T-cell (primary cell): ENCODE measurements at places on chromosomes 1 and 21. TPM values are rescaled to one million over a fixed set of nuclear protein-coding genes. Genes with fewer than 3 reads are reported as not detected.

DNA sequence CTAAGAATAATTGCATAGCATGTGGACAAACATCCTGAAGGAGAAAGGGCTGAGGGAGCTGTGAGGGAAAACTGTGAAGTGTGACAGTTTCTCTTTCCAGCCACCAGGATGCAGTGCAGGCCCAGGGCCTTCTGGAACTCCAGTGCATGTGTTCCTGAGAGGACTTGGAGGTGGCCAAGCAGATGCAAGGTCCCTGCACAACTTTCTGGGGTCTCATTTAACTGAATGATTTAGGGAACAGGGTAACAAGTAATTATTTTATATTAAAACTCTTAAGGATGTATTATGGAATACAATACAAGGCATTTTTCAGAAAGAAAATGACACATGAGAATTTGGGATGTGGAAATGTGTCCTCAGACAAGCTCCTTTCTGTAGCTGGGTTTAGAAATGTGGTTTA lies 61.2 kb upstream of the MCOLN3 start:
- H3K27me3 ChIP-seq: no peaks in the 10 kb centered on the region
- no peaks in the 10 kb centered on the region for H3K4me1 ChIP-seq
- peak; percentile 27 for DNase-seq
- H3K27ac ChIP-seq: no peak overlapping the region
- no peak overlapping the region for H3K4me3 ChIP-seq
- no peaks in the 10 kb centered on the region for H3K36me3 ChIP-seq

Gene RPL22
- 499 TPM for total RNA-seq

GRCh38 chr1:66335859-66336640 lies 197.9 kb upstream of the SGIP1 start:
- peaks cover 45% of the 10 kb centered on the region for H3K4me1 ChIP-seq
- peak; percentile 75 for DNase-seq
- peak overlapping the region; percentile 95 for H3K27ac ChIP-seq
- no peaks in the 10 kb centered on the region for H3K36me3 ChIP-seq
- H3K4me3 ChIP-seq: peak overlapping the region; percentile 77
- H3K27me3 ChIP-seq: no peaks in the 10 kb centered on the region

Gene RABIF
- total RNA-seq: 18.3 TPM

Gene SLC1A7
- total RNA-seq: 0.26 TPM

Gene HSD3B1
- total RNA-seq: not detected

DNA sequence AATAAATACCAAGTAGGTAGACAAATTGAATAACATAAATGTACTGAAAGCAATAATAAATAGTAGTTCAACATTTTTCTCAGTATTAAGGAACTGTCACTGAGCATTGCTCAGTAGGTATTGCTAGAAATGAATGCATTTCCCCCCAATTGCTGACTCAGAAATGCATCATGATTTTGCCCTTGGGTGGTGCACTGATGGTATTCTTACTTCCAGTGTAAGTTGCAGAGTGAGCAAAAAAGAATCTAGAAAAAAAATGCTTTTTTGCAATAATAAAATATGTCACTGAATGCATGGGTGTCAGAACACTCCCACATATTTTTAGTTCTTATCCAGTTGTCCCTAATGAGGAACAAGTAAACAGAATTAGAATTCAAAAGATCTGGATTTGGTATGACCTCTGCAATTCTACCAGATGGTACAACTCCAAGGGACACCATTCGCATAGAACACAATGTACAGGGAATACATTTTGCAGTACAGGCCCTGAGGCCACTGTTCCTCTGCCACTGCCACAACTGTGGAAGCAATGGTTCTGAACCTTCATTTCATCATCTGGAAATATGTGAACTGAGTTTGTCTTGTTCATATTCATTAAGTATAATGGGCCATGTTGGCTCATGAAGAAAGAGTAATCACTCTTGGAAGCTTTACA lies 78.0 kb downstream of the ATP6V1G3 start:
- H3K4me3 ChIP-seq: no peak overlapping the region
- H3K36me3 ChIP-seq: no peaks in the 10 kb centered on the region
- H3K27me3 ChIP-seq: no peaks in the 10 kb centered on the region
- H3K27ac ChIP-seq: no peak overlapping the region

DNA sequence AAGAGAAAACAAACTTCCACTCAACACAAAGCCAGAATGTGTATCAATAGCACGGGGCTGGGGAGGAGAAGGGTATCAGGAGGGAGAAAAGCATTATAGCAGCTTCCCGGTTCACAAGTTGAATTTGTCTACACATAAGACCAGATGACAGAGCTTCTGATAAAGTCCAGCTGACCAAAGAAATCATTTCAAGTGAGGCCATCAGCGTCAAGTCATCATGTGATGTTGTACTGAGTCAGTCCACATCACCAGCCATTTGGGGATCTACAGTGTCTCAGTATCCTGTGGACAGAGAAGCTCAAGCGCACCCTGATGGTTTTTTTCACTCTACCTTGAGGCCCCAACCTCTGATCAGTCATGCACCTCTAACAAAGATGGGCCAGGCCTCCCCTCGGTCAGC lies 33.0 kb downstream of the SETD4 start:
- no peaks in the 10 kb centered on the region for H3K4me1 ChIP-seq
- no peak overlapping the region for H3K27ac ChIP-seq
- no peaks in the 10 kb centered on the region for H3K36me3 ChIP-seq
- peaks cover 2% of the 10 kb centered on the region for H3K27me3 ChIP-seq

Gene CAP1
- total RNA-seq: 293 TPM

Gene SLAMF6
- 49.1 TPM for total RNA-seq

DNA sequence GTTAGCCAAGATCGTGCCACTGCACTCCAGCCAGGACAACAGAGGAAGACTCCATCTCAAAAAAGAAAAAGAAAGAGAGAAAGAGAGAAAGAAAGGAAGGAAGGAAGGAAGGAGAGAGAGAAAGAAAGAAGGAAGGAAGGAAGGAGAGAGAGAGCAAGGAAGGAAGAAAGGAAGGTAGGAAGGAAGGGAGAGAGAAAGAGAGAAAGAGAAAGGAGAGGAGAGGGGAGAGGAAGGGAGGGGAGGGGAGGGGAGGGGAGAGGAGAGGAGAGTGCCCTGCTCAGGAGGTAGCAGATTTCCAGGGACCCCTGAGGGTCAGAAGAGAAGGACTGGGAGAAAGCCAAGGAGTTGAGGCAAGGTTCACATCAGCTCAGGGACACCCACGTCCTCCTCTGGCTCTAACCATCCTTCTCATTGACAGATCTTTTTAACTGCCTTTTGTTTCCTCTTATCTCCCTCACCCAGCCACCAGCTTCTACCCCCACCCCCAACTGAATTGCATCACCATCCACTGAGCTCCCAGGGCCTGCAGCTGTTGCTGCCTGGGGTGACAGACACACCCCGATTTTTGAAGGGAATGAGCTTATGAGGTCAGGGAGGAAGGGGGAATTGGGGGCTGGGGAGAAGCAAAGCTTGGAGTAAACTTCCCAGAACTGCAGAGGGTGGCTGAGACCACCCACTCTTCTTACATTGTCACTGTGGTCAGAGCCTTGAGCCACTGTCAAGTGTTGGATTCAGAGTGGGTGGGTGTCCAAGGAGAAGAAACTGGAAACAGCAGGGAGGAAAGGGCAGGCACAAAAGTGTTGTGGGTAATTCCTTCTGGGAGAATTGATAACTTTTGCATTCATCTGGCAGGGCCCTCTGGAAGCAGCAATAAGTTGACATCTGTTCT lies 91.6 kb downstream of the GLUL start:
- H3K27me3 ChIP-seq: peaks cover 2% of the 10 kb centered on the region
- no peak overlapping the region for H3K27ac ChIP-seq
- H3K36me3 ChIP-seq: no peaks in the 10 kb centered on the region
- peaks cover 5% of the 10 kb centered on the region for H3K4me1 ChIP-seq

DNA sequence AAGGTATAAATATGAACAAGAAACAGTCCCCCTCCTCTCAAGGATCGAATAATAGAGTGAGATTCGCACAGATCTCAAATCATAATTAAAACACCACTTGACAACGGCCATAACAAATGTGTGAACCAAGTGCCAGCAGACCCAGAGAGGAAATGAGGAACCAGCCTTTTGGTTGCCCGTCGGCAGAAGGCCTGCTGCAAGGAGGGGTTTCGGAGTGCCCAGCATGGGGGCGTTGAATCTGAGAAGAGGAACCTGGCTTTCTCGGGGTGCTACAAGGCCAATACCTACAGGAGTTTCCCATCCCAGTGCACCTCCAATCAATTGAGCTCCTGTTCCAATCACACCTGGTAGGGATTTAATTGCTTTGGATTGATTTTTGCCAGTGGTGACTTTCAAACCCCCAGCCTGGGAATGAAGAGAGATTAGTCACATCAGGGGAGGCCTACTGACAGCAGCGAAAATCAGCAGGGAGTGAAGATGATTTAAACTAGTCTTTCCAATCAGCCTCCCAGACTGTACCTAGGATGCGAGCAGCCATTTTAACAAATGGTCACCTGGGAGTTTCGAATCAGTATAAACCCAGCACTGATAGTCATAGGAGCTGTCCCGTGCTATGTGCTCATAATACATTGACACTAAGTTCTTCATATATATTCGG lies 263.8 kb downstream of the KAZN start:
- H3K27me3 ChIP-seq: peaks cover 14% of the 10 kb centered on the region
- H3K36me3 ChIP-seq: no peaks in the 10 kb centered on the region
- H3K4me3 ChIP-seq: no peak overlapping the region

Gene RAB7B
- total RNA-seq: 0.22 TPM

GRCh38 chr1:10903821-10904220 lies 107.4 kb upstream of the CASZ1 start:
- peak overlapping the region; percentile 52 for H3K27ac ChIP-seq
- no peaks in the 10 kb centered on the region for H3K36me3 ChIP-seq
- no peak overlapping the region for H3K4me3 ChIP-seq
- H3K4me1 ChIP-seq: peaks cover 38% of the 10 kb centered on the region
- H3K27me3 ChIP-seq: no peaks in the 10 kb centered on the region

- DNase-seq: no peak
- no peaks in the 10 kb centered on the region for H3K27me3 ChIP-seq
- no peak overlapping the region for H3K27ac ChIP-seq
- no peak overlapping the region for H3K4me3 ChIP-seq
- peaks cover 30% of the 10 kb centered on the region for H3K36me3 ChIP-seq
- no peaks in the 10 kb centered on the region for H3K4me1 ChIP-seq
These were observed 16.9 kb downstream of the H6PD start for GRCh38 chr1:9251501-9251900.

DNA sequence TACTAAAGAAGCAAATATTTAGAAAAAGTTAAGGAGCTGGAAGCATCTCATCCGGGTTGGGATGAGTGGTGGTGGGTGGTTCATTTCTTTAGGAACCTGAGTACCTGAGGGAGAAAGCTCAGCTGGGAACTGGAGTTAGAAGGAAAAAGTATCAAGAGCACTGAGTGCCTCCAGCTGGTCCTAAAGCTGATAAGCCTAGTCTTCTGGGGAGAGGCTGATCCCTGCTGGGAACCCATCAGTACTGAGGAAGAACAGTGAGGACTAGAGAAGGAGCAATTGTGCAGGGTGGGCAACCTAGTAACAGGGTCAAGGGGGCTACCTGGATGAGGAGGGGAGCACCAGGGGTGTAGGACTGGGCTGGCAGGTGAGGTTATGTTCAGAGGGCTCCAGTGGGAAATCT lies 89.5 kb downstream of the RUNX1 start:
- no peaks in the 10 kb centered on the region for H3K27me3 ChIP-seq
- no peak for DNase-seq
- no peak overlapping the region for H3K4me3 ChIP-seq
- H3K27ac ChIP-seq: no peak overlapping the region
- H3K4me1 ChIP-seq: peaks cover 48% of the 10 kb centered on the region
- H3K36me3 ChIP-seq: peaks cover 12% of the 10 kb centered on the region

Gene VANGL2
- total RNA-seq: 0.26 TPM

Gene CDC73
- 54.1 TPM for total RNA-seq
